HFFc6 (cell line): ENCODE measurements at places on chromosomes 3 and 15.

GRCh38 chr3:136250903-136251460 is 842 bp downstream of the PCCB start:
- peak; percentile 10 for DNase-seq

DNA sequence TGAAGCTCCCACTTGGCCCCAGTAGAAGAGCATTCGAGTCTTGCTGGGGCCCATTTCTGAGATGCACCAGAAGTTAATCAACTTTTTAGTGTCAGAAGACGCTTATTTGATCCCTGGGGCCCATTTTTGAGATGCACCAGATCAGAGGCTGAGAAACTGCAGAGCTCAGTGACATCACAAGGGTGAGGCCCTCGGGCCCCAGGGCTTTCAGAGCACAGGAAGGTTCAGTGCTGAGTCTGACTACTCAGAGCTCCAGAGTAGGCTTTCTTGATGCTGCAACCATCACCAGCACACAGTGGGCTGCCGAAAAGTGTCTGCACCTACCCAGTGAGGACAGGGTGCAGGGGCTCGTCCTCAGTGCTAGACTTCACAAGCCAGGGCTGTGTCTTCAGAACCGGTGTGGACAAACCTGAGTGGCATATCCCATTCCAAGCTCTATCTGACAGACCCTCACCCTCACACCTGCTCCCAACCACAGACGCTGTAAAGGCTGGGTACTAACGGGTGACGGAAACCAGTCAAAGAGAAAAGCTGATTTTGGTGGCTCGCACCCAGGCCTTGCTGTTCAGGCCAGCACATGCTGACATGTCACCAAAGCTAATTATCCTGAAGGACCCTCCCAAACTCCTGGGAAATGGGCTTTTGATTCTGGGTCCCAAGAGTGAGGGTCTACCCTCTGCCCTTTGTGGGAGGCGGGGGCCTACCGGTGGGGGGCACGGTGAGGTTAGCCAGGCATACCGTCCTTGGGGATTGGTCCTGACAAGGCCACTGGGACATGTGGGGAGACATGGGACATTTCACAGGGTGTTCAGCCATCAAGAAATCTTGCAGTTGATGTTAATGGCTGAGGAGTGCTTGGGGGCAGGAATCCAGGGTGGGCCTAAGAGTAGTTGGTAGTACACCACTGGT is 83.0 kb downstream of the PDCD6IP start:
- no peak for DNase-seq

DNA sequence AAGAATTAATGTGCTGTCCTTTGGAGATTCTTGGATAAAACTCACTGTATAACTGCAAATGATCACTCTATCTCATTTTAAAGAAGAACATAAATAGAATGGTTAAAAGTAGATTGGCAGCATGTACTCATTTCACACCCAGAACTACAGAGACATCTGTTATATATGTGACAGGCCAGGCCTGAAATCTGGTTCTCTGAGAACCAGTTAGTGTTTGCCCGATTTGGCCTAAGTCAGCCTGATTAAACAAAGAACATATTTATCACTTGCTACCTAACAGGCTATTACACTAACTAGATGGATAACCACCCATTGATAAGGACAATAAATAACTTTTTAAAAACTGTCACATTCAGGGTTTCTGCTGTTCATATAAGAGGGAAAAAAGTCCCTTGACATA is 460.1 kb downstream of the CNTN4 start:
- DNase-seq, result no peak

DNA sequence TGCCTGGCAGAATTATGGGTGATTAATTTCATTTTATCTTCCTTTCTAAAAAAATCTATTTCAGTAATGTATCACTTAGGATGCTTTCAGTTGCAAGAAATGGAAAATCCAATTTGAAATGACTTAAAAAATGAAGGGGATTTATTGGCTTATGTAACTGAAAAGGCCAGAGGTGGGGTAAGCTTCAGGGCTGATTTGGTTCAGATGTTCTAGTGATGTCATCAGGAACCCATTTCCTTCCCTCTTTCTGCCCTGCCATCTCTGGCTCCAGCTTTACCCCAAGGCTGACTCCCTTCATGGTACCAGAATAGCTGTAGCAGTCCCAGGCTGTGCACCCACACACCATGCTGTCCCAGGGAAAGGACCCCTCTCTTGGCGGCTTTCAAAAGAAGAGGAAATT is 18.5 kb upstream of the REC114 start:
- DNase-seq, result no peak
